Vagina (tissue), 2 donors: ENCODE measurements at places on chromosomes 16 and 17. TPM values are rescaled to one million over a fixed set of nuclear protein-coding genes. Genes with fewer than 3 reads are reported as not detected.

Gene BAIAP3
- 4.2 TPM for total RNA-seq

- H3K27me3 ChIP-seq, result no peaks in the 10 kb centered on the region
- no peak overlapping the region for H3K4me3 ChIP-seq
- H3K4me1 ChIP-seq, result peaks cover 6% of the 10 kb centered on the region
- DNase-seq, result no peak
Observed at GRCh38 chr16:80536238-80536637, 4.6 kb upstream of the DYNLRB2 start.

Gene CRYBA1
- total RNA-seq, result not detected

Gene NECAB2
- not detected for total RNA-seq
